ENCODE measurements at places on chromosomes 1 and 21.

- no peak for DNase-seq
These were observed 12.9 kb downstream of the MEAF6 start for GRCh38 chr1:37501661-37502060.

- no peak for DNase-seq
These were observed 43.2 kb downstream of the GJA5 start for GRCh38 chr1:147717051-147717705.

- no peak for DNase-seq
These were observed 1.2 kb downstream of the CAMSAP2 start for GRCh38 chr1:200739702-200740570.

GRCh38 chr21:42939582-42940413 is 14.4 kb upstream of the ERVH48-1 start:
- DNase-seq, result no peak

DNA sequence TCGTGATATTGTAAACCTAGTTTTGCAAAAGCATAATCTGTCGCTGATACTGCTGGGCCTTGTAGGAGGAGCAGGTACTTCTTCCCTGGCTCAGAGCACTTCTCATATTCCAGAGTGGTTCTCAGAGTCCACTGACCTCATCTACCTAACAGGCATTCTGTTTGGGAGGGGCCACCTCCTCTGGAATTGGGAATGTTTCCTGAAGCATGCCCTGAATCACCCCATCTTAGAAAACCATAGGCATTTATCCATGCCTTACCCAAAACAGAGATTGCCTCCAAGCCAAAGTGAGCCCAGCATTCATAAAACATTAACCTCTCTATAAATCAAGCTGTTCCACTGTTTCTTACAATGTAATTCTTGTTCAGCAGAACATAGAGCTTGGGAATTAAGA is 35.1 kb downstream of the SLC44A3 start:
- DNase-seq, result no peak

DNA sequence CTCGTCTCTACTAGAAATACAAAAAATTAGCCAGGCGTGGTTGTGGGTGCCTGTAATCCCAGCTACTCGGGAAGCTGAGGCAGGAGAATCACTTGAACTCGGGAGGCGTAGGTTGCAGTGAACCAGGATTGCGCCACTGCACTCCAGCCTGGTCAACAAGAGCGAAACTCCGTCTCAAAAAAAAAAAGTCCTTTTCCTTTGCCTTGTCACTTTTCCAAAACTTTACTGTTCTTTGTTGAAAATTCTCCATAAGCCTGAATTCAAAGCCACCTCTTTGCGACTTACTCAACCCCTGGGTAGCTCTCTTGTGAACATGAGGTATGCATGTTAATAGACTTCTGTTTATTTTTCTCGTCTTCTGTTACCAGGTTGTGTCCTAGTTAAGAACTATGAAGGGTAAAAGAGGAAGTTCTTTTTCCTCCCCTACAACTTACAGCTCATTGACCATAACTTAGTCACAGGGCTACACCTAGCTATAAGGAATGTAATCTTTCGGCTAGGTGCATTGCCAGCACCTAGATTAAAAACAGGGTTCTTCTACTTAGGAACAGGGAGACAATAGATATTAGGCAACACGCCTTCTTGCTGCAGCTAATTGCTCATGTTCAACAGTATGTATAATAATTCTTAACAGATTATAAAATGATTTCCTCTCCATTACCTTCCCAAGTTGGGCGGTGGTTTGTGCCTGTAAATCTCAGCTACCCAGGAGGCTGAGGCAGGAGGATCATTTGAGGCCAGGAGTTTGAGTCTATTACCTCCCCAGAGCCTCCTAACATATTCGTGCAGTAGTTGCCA is 40.9 kb downstream of the PTAFR start:
- DNase-seq, result no peak

GRCh38 chr1:19124273-19124672 is 85.8 kb downstream of the UBR4 start:
- no peak for DNase-seq

- no peak for DNase-seq
These were observed 55.7 kb upstream of the NADK start for GRCh38 chr1:1833916-1834325.

- DNase-seq, result no peak
These were observed 114.6 kb downstream of the MRPS6 start for GRCh38 chr21:34187935-34188334.

DNA sequence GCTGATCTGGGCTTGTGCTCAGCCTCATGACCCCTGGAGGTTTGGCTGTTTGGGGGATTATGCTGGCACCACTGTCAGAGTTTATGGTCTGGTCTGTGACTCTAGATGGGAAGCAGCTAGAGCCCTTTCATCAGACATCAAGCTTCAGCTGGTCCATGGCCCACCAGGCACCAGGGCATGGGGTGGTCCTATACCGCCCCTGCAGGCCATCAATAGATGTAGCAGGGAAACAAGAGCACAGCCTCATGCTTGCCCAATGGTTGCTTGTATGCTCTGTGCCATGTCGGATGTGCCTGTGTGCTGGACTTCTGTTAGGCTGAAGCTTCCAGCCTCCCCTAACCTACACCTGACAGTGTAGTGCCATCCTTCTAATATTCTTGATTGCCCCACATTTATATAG is 71.1 kb upstream of the CD34 start:
- no peak for DNase-seq

DNA sequence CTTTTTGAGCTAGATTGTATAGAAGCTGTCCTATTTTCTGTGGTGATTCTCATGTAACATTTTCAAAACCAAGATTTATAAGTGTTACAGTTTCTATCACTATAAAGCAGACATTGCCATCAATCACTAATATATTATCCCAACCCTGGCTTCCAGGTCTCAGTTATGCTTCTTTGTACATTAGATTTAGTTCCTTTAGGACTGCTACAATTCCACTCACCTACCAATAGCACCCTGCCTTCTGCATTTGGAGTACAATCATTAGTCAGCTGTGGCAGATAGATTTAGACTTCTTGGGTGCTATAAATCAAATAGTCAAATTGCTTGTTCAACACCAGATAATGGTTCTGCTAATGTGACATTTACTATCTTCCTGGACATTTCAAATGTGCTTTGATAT is 281.6 kb downstream of the BRINP3 start:
- DNase-seq, result no peak

GRCh38 chr1:115040501-115040900 is 10.9 kb downstream of the TSHB start:
- no peak for DNase-seq

DNA sequence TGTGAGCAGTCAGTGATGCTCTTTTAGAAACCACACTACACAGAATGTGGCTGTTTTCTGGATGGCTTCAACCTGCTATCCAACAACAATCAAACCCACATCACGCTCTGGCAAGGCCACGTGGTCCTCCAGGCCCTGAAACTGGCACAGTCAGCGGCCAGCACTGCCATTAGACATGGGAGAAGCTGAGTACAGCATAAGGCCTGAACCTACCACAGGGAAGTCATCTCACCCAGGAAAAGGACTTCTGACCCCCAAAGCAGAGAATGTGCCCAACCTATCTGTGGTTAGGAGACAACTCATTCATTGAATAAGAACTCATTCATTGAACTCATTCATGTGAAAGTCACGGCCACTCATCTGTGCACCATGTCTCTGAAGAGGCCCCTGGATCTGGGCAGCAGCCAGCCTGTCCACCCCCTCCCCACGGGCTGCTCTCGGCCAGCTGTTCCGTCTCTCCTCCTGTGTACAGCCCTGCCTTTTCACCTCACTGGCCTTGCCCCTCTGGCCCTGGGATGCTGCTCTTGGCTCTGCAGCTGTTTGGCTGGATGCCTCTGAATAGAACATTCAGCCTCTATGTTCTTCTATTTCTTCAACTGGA is 41.1 kb downstream of the C1orf198 start:
- no peak for DNase-seq

DNA sequence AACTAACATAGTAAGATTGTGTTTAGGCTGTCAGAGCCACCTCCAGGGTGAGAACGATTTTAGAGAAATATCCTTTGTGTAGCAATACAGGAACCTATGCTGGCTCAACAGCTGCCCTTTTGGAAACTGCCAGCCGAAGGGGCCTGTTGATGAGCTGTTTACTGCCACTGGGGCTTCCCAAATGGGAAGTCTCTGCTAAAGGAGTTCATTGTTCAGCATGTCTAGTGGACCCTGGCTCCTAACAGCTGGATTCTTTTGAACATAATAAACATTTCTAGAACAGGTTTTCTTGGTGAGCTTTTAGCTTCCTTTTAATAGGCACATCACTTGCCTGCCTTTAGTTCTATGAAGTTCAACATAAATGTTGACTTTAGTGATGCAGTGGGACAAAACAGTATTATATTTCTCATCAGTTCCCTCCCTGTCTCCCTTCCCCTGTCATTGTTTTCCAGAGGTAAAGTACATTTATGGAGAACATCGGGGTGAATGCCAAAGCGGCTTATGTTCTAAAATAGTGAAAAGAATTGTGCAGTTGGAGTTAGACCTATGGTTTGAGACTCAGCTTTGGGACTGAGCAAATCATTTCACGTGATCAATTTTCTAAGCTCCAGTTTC is 57.4 kb downstream of the UCK2 start:
- no peak for DNase-seq

DNA sequence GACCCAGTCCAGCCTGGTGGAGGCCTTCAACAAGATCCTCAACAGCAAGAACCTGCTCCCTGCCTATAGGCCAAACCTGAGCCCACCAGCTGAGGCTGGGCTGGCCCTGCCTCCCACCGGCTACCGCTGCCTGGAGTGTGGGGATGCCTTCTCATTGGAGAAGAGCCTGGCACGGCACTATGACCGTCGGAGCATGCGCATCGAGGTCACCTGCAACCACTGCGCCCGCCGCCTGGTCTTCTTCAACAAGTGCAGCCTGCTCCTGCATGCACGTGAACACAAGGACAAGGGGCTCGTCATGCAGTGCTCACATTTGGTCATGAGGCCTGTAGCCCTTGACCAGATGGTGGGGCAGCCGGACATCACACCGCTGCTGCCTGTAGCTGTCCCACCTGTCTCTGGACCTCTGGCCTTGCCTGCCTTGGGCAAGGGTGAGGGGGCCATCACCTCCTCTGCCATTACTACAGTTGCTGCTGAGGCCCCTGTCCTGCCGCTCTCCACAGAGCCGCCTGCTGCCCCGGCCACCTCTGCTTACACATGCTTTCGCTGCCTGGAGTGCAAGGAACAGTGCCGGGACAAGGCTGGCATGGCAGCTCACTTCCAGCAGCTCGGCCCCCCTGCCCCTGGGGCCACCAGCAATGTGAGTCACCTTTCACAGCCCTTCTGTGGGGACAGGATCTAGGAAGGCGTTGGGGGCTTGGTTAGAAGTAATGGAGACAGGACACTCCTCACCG is 5.8 kb downstream of the ZNF687 start:
- DNase-seq, result no peak

- DNase-seq, result no peak
These were observed 1.8 kb downstream of the CGN start for GRCh38 chr1:151512801-151513625.

- no peak for DNase-seq
These were observed 10.9 kb downstream of the SLC6A17 start for GRCh38 chr1:110161165-110161564.

GRCh38 chr1:53800621-53801020 is 37.5 kb downstream of the NDC1 start:
- DNase-seq, result no peak

DNA sequence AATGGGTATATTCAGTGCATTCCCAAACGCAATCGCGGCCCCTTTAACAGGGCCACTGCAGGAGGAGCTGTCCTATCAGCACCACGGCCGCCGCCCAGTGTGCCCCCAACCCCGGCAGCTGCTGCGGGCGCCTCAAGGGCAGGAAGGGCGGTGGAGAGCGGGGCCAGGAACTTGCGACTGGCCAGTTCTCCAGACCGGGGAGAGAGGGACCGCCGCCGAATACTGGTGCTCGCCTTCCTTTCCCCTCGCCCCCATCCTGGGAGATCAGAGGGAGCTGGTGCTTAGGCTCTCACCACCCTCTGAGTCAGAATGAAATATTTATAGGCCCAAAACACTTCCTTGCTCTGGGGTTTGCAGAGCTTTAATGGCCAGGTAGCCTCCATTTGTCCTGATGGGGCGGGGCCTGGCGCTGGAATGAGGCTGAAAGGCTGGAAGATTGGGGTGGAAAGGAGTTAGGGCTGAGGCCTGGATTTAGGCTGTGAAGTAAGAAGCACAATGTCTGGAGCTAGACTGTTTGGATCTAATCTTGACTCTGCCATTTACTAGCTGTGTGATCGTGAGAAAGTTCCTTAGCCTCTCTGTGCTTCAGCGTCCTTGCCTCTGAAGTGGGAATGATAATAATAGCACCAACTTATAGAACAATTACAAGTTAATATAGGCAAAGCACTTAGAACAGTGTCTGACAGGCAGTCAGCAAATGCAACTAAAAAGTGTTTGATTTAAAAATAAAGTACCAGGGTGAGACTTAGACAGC is 75.5 kb downstream of the NAV1 start:
- DNase-seq, result no peak

GRCh38 chr1:30857964-30858363 is 50.6 kb downstream of the SDC3 start:
- no peak for DNase-seq

GRCh38 chr21:22138297-22139016 is 1140.2 kb downstream of the NCAM2 start:
- no peak for DNase-seq

DNA sequence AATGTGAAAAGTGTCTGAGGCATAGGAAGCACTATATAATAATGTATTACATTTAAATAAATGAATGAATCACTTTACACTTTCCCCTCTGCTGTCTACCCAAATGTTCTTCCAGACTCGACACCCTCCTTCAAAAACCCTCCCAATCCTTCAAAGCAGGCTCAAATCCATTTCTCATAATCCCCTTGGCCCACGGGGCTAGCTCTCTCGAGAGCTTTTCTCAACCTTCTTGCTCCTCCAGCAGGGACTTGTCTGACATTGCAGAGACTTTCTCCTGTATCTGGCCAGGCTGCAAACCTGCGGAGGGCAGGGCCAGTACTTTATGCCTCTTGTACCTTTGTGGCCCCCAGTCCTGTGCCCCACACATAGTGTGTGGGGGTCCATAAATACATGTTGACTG is 14.1 kb upstream of the CNTN2 start:
- DNase-seq, result no peak

DNA sequence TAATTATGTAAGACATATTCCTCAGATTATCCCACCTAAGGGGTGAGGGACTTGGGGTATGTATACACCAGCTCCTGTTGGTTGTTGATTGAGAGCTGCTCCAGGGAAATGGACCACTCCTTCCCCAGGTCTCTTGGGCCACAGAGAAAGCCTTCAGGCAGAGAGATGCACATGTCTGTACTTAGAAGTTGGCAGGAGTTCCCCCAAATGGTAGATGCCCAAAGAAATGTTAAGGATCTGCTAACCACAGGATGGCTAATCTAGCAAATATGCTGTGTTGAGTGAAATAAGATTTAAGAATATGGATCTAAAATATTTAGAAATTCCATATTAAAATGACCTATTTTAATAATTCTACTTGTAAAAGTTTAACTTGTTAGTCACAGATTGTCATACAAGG is 100.8 kb upstream of the DNAH14 start:
- DNase-seq, result no peak

GRCh38 chr21:29487154-29487553 is 188.4 kb downstream of the BACH1 start:
- DNase-seq, result no peak
